ENCODE measurements at places on chromosomes 5 and 9.

DNA sequence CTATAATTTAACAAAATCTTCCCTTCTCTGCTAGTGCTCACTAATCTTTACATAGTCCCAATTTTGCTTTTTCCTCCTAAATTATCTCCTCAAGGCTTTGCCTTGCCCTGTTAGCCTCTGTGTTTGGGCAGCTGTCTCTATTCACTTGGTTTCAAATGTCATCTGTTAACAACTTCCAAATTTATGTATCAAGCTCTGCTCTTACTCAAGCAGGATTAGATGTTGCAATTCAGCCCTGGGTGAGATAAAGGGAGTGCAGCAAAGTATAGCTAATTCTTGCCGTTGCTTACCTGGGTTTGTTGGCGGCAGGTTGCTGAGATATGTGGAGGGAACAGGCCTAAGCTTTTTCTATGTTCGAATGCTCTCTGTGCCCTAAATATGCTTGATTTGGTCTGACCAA lies 483.8 kb downstream of the DMAC1 start:
- no peak for DNase-seq

- DNase-seq = no peak
These were observed 12.8 kb downstream of the OR1K1 start for GRCh38 chr9:122812736-122813135.

DNA sequence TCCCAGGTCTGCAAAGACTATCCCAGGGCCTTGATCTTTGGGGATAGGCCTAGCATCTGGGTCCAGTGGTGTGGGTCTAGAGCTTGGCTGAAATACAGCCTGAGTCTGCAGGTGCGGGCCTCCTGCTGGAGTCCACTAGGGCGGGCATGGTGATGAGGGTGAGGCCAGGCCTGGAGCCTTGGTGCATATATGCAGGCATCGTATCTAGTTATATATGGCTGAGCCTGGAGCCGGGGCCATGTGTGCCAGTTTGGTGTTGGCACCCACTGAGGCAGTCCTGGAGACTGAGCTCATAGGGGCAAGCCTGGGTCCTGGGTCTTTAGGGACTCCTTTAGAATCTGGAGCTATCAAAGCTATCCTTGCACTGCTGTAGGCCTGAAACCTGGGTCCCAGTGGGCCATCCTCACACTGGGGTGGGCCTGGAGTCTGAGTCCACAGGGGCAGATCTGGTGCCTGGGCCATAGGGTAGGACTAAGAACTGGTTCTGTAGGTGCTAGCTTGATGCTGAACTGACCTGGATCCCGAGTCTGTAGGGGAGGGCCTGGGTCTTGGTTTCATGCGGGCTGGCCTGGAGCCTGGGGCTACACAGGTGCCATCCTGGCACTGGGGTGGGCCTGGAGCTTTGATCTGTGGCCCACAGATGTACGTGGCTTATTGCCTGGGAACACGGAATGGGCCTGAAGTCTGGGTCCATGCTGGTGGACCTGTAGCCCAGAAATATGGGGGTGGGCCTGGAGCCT lies 346.5 kb upstream of the MEF2C start:
- no peak for DNase-seq

GRCh38 chr9:106670418-106670817 lies 192.5 kb upstream of the ZNF462 start:
- DNase-seq = no peak

DNA sequence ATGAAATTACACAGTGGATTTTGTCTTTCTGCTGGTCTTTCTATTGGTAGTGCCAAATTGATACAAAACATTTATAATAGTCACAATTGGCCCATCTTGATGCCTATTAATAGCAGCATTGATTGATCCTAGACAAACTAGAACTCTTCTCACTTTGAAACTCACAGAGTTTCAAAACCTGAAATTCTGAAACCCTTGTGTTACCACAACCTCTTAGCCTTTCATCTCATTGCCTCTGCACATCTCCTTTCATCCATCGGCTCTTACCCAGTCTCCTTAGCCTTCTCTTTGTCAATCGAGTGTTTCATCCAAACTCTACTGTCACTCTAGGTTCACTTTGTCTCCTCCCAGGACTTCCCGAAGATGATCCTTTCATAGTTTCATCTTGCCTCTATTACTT lies 22.1 kb downstream of the PLPPR1 start:
- no peak for DNase-seq

DNA sequence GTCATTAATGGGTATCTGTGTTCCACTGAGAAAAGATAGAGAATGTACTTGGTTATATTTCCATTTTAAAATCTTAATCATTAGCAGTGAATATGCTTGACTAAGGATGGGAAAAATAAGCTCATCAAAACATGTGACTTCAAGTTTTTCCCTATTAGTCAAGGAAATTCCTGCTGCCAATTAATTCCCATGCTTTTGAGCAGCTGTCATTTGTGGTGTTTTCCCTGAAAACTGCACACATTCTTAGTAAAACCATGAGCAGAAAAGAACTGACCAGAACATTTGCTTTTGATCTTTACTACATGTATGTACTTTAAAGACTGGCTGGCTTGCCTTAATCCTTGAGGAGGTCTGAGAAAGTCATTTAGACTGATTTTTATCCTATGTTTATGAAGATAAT lies 75.2 kb downstream of the AOPEP start:
- no peak for DNase-seq

Measured in brain microvascular endothelial cell (primary cell).